Mesenteric fat pad (tissue), 1 donor: ENCODE measurements at places on chromosomes 3 and 15.
A peak's percentile ranks its signal among the peaks of the same experiment; 100 is the strongest.

DNA sequence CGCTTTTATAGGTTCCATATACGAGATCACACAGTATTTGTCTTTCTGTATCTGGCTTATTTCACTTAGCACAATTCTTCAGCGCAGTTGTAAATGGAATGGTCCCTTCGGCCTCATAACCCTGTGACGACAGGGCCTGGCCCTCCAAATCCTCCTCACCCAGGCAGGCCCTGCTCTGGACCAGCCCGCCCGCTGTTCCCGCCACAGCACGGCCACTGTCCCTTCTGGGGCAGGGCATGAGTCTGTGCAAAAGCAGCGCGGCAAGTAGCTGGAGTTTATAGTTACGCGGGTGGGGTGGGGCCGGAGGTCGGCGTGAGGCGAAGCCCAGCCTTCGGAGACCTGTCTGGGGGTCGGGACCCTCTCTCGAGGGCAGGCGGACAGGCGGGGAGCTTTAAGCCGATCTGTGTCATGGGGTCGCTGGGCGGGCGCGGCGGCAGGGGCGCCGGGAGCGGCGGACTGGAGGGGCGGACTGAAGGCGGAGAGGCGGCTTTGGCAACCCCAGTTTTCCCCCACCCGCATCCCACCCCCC, 543 bp downstream of the ARPIN start:
- peak; percentile 90 for DNase-seq

GRCh38 chr3:117756563-117756962, 1047.0 kb downstream of the TUSC7 start:
- no peak for DNase-seq

DNA sequence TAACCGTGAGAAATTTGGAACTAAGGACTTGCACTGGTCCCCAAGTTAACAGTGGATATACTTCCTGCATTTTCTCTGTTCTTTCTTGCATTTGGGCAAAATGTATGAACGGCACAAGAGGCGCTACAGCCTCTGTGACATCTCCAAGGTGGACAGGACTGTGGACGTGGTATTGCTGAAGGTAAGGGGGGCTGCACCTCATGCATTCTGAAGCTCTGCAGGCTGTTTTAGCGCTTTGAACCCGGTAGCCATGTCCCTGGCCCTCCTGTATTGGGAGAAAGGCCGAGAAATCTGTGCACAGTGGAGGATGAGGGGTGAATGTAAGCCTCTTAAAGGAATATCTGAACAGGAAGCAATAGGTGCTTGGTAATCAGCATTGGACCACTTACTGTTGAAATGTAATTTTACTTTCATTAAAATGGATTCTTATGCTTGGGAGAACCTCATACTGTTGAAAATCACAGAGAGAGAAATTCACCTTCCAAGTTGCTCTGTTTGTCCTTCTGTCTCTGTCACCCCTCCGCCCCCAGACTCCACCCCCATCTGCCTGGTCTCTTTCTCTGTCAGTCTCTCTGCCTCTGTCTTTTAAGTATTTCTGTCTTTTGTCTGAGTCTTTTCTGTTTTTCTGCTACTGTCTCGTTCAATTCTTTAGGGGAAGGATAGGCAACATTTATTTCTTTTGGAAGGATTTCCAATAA, 174.6 kb downstream of the KLHL25 start:
- DNase-seq, result no peak

DNA sequence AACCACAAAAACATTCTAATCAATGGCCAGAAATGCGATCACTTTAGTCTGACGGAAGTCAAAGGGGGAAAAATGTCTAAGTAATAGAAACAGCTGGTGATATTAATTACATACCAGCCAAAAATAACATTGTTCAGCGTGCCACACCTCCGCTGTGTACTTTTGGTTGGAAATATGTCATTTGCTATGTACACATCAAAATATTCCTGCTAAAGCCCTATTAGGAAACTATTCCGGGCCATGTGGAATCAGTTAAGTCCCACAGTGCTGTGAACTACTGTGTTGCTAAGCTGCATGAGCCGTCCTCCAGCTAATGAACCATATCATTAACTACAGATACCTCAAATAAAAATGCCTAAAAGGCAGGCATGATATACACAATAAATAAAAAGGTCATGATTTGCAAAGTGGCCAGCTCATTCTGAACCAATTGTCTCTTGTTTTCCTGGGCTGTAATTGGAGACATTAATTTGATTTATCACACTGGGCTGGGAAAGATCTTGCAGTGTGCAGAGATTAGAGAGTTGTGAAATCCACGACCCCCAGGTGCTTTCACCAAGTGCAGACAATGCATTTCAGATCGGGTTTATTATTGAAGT, 200.5 kb upstream of the LRTM1 start:
- DNase-seq, result no peak

GRCh38 chr15:94300612-94301011, 69.3 kb downstream of the MCTP2 start:
- DNase-seq, result no peak

- no peak for DNase-seq
These were observed 139.5 kb downstream of the LRIG1 start for GRCh38 chr3:66361356-66361755.

DNA sequence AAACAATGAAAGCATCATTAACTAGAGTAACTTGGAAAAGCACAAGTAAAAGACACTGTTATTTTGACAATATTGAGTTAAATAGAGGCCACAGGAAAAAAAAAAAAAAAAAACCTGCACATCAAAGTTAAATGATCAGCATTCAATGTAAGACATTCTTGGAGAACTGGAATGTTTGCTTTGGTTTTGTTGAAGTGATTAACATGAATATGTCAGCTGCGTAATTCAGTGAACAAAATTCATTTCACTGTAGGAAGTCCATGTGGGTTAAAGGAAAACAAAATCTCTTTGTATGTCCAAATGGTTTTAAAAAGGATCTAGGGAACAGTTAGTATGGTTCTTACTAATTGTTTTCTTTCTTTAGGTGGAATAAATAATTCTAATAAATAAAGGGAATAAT, 252.8 kb upstream of the CNTN6 start:
- DNase-seq, result no peak

GRCh38 chr3:17423786-17424536, 318.5 kb downstream of the TBC1D5 start:
- no peak for DNase-seq

DNA sequence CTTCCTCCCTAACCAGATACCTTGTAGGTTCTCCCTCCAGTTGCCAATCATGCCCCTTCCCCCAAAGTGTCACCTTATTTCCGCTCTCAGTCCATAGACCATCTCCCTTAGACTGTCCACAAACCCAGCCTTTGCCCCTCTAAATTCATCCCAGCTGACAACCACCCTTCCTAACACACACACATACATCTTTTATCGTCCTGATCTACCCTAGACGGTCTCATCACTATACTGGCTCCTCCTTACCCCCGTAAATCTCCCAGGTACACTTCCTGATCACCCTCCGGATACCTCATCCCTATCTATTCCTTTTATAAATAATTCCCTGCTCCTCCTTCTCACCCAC, 828 bp downstream of the THOC7 start:
- DNase-seq, result no peak
